Right ventricle myocardium superior (tissue), 1 donor: ENCODE measurements at places on chromosomes 13 and 19.

GRCh38 chr13:49524740-49525501 lies 29.2 kb downstream of the PHF11 start:
- DNase-seq: no peak

DNA sequence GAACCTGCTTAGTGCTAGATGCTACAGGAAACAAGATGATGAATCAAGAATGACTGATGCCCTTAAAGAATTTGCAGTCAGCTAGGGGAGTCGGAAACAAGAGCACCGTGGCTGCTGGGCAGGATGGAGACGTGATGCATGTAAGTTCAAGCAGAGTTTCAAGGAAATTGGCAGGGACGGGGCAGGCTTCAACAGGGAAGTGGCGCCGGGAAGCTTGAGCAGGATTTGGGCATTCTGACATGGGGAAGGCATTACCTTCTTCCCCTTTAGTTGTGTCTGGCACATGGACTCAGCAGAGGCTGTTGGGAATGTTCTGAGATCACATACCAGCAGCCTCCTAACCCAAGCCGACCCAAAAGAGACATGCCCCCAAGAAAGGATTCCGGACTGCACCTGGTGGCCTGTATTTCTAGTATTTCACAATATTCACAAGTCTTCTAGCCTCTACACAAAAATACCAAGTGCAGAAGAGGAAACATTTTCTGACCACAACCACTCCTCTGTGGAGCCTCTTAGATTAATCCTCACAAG lies 138.2 kb downstream of the CRYL1 start:
- DNase-seq: no peak

DNA sequence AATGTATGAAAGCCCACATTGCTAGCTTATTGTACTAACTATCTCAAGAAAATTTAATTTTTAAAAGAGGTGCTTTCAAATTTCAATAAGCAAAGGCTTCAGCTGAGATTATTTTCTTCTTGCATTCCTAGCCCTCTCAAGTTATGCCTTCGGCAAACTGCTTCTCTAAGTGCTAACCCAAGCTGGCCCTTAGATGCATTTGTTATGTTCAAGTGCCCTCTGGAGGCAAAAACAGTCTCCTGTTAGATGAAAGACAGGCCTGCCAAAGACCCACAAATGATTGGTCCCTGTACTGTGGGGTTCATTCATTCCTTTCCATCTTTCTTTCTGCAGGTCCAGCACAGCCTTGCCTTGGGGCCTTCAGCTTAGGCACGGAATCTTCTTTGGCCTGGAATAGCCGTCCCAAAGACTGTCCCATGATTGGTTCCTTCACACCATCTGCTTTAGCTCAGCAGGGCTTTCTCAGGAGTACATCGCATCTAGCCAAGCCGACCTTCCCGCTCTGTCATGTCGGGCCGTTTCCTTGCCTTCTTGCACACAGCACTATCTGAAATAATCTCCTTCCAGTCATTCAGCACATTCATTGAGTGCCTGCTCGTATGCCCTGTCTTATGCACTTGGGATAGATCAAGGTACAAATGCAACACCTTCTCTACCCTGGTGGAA lies 26.4 kb upstream of the TPTE2 start:
- no peak for DNase-seq

GRCh38 chr13:112113348-112113747 lies 46.4 kb downstream of the SOX1 start:
- DNase-seq: no peak

- DNase-seq: no peak
Measured at GRCh38 chr13:59721926-59722910, 441.5 kb downstream of the DIAPH3 start.

DNA sequence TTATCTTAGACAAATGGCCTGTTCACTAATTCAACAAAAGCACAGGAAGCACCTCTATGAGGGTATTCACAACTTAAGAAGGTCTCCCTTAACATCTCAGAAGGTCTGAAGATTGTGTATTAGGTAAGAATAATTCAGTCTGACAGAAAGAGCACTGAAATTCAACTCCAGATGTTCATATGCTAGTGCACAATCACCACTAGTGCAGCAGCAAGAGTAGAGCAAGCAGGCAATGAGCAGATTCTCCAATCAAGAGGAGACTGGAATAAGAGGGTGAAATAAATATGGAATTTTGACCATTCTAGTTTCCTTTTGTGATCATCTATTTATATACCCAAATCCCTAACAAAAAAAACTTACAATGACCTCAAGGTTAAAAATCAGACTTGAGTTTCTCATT lies 52.0 kb downstream of the MPHOSPH8 start:
- no peak for DNase-seq

DNA sequence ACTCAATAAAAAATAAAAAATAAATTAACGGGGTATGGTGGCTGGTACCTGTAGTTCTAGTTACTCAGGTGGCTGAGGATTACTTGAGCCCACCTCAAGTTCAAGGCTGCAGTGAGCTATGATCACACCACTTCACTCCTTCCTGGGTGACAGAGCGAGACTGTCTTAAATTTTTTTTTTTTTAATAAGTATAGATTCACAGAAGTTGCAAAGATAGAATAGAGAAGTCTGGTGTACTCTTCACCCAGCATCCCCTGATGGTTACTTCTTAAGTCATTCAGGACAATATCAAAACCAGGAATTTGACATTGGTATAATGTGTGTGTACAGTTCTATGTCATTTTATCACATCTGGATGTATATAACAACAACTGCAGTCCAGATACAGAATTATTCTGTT lies 7.7 kb upstream of the CD22 start:
- DNase-seq: no peak

GRCh38 chr13:31912647-31913401 lies 118.8 kb upstream of the FRY start:
- no peak for DNase-seq

DNA sequence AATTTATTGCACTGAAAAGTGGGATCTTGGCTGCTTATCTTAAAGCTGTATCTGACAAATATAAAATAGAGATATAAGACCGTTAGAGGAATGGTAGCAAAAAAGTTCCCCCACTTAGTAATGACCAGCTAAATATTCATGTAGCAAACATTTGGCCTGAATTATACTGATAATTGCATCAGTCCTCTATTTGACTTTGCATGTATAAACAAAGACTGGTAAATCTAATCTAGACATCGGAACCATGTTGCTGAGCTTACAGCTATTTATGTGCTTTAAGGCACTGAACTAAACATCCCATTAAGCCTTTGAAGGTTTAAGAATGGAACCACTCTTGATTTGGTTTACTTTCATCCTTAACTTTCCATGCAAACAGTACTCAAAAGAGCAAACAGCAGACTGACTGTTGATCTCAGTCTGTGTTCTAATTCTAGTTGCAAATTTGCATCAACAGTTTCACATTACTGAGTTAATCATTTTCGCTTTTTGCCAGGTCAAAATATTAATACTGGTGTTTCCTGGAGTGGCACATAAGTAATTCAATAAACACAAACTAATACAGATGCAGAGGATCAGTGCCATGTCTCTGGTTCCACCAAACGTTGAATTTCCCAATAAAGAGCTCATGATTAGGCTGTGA lies 203.5 kb upstream of the HTR2A start:
- DNase-seq: no peak

GRCh38 chr13:69291292-69291906 lies 816.2 kb upstream of the ATXN8OS start:
- DNase-seq: no peak
